Dermis blood vessel endothelial cell (primary cell): ENCODE measurements at places on chromosomes 3 and 15. TPM values are rescaled to one million over a fixed set of nuclear protein-coding genes. Genes with fewer than 3 reads are reported as not detected.

GOLGA6L6 gene
- total RNA-seq: not detected in 2 replicates

ZBTB20 gene
- total RNA-seq: 24.0 and 25.4 TPM in 2 replicates

RYR3 gene
- 0.05 TPM in 1 of 2 replicates, not detected in the other for total RNA-seq

SELENOK gene
- 10.1 and 25.0 TPM in 2 replicates for total RNA-seq

MYEF2 gene
- 8.4 and 16.7 TPM in 2 replicates for total RNA-seq

RARB gene
- total RNA-seq: 1.2 and 1.5 TPM in 2 replicates

TPRG1 gene
- total RNA-seq: not detected in 2 replicates

DNA sequence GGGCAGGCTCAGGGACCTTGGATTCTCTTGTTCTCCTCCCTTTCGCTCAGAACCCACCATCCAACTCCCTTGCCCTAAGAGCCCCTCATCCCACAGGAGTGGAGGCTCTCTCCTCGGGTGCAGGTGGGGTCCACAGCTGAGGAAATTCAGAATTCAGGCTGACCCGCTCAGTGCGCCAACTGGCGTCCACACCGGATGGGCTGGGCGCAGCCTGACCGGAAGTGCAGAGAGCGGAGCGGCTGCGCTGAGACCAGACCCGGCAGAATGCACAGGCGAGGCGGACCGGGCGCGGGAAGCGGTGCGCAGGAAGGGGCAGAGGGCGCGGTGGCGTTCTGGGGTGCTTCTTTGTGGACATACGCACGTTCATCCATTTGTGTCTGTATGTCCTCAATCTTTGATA is 210.4 kb upstream of the NDN start:
- no peak for DNase-seq

DNA sequence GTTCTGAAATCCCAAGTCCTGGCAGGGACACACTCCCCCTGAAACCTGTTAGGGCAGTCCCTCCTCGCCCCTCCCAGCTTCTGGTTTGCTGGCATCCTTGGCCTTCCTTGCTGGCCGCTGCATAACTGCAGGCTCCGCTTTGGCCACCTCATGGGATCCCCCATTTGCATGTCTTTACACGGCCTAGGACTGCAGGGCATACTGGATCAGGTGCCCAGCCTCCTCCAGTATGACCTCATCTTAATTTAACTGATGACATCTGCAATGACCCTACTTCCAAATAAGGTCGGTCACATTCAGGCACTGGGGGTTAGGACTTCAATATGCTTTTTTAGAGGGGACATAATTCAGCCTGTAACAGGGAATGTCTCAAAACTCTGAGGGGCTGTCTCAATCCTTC is 173.3 kb downstream of the RAB11A start:
- DNase-seq: no peak

DNA sequence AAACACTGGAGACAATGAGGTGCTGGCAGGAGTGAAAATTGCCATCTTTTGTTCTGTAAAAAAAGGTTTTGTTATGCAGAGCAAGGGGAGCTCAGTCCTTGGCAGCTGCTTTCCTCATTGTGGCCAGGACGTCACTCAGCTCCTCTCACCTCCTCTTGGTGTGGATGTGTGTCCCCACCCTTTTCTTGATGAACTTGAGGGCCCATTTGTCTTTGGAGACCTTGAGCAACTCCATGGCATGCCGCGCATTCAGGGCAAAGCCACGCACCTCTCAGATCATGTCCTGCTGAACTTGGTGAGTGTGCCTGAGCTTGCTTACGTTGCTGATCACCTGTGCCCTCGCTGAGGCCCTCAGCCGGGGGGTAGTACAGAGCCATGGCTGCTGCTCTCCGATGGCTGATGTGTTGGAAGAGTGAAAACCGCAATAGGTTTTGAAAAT is 24.5 kb upstream of the BDH1 start:
- DNase-seq: no peak

- no peak for DNase-seq
These were observed 25.9 kb upstream of the CDV3 start for GRCh38 chr3:133547432-133548041.

GRCh38 chr3:68089572-68090011 is 435.2 kb upstream of the SUCLG2 start:
- DNase-seq: no peak

DNA sequence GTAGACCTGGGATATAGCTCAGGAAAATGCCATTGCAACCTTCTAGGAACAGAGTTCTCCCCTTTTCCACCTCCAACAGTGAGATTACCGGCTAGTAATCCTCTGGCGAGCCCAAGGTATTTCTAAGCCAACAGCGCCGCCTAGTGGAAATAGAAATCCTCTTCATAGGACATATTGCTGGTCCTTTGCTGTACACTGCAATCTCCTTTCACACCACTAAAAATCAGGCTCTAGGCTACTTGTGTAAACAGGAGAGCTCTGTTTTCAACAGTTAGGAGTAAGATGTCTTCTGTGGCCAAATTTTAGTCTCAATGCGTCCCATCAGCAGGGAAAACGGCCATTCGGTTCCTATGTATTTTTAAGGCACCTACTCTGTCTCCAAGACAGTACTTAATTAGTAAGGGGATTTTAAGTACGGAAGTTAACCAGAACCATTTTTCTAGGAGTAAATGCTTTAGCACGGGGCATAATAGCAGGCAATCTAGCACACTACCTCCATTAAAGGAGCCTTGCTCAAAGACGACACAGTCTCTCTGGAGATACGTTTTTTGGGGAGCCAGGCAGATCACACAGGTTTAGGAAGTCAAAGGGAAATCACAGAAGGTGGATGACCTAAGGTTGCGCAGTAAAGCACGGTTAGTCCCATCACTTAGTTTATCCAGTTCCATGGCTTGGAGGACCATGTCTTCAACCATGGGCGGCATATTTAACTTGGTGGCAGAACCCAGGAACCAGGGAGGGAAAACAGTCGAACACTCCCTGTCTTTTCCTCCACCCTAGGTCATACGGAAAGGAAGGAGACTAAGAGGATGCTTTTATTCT is 43.8 kb downstream of the NCEH1 start:
- DNase-seq: peak; percentile 92

DNA sequence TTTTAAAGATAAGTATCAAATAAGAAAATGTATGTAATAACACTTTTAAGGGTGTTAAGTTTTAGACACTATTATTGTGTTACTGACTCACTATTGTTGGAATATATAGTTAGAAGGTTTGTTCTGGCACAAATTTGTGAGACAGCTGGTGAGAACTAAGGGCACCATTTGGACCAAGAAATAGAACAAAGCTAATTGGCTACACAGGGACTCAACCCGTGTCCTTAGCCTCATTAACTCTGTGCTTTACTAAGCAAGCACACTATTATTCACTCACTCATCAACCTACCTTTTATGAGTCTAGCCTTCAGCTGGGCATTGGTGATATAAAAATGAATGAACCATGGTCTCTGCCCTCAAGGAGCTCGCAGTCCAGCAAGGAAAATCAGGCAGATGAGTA is 4.1 kb upstream of the UNC13C start:
- DNase-seq: no peak

DNA sequence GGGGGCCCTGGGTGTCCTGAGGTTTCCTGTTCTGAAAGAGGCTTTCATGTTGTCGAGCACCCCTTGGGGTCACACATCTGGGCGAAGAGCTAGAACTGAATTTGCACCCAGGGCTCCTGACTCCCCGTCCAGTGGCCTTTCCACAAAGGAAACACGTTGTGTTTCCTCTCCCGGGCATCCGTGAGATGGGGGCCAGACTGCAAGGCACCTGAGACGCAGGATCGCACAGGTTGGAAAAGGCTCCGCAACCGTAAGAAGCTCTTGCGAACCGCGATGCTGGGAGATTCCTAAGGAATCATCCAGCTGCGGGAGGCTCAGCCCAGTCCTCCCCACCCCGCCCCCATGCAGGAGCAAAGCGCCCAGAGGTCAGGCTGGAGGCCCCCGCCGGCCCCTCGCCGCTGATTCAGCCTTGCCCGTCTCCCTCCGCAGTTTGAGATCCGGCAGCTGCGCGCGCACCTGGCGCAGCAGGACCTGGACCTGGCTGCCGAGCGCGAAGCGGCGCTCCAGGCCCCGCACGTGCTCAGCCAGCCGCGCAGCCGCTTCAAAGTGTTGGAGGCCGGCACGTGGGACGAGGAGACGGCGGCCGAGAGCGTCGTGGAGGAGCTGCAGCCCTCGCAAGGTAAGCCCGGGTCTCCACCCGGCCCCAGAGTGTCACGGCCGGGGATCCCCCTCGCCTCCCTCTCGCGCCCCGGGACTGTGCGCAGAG is 119.6 kb downstream of the ETFA start:
- DNase-seq: peak; percentile 23

GRCh38 chr3:107769882-107770281 is 247.1 kb downstream of the BBX start:
- no peak for DNase-seq

- DNase-seq: no peak
These were observed 59.3 kb downstream of the C3orf85 start for GRCh38 chr3:109195815-109196214.

DNA sequence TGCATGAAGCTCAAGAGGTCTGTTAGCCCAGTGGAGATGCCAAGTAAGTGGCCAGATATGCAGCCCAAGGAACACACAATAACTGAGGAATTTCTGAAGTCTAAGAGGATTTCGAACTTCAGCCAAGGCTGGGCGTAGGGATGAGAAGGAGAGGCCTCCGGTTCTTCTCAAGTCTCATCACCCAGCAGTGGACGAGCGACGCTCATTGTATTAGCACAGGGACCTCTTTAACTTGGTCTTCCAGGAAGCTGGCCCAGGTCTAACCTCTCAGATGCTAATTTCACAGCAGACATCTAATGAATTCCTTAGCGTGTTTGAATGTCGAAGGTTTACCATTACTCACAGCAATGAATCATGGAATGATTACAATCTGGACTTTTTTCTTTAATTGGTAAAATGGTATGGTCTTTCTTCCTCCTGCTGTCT is 85.0 kb downstream of the HES1 start:
- no peak for DNase-seq

DNA sequence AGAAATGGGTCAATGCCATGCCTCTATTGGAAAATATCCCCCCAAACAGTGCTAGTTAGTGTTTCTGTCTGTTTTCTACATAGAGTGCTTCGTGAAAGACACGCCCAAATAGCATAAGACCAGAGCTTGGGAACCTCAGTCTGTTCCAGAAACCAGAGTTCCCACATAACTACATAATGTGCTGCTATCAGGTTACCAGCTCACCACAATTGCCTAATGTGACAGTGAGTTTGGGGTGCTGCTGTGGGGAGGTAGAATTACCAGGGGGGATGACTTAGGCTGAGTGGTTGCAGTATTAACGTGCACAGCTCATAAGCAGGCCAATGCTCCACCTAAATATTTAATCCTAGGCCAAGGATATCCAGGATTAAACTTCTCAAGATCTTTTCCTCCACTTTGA is 39.2 kb downstream of the DUT start:
- no peak for DNase-seq

GRCh38 chr3:56042326-56042951 is 425.8 kb downstream of the ERC2 start:
- no peak for DNase-seq

GRCh38 chr3:69435274-69436265 is 49.7 kb upstream of the FRMD4B start:
- DNase-seq: no peak

DNA sequence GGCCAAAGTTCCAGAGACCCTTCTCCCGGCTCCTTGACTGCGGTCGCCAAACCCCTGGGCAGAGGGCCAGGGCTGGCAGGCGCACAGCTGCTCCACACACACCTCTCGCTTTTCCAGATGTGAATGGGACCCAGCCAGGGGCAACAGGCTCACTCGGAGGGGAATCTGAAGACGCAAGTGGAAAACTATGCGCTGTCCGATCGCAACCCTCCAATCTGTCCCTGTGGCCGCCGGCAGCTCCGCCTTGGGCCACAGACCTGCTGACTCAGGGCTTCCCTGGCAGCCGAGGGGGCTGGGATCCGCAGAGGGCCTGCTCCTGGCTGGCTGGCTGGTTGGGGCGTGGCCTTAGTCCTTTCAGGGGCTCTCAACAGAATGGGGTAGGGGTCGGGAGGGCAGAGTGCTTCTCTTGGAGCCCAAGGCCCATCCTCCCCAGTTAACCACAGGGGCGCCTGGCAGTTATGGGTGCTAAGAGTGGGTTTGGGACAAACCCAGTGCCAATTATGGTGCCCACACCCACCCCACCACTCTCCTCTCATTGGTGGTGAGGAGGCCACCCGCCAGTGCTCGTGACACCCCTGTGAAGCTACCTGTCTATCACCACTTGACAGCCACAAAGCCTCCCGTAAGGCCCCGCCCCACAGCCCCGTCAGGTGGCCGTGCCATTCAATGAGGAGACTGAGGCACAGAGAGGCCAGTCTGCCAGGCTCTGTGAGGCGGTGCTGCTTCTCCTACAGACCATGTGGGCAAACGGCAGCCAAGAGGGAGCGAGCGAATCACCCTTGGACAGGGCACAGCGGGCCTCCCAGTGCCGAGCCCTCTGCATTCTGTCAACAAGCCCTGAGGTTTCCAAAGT is 53.8 kb downstream of the IQSEC1 start:
- DNase-seq: no peak

DNA sequence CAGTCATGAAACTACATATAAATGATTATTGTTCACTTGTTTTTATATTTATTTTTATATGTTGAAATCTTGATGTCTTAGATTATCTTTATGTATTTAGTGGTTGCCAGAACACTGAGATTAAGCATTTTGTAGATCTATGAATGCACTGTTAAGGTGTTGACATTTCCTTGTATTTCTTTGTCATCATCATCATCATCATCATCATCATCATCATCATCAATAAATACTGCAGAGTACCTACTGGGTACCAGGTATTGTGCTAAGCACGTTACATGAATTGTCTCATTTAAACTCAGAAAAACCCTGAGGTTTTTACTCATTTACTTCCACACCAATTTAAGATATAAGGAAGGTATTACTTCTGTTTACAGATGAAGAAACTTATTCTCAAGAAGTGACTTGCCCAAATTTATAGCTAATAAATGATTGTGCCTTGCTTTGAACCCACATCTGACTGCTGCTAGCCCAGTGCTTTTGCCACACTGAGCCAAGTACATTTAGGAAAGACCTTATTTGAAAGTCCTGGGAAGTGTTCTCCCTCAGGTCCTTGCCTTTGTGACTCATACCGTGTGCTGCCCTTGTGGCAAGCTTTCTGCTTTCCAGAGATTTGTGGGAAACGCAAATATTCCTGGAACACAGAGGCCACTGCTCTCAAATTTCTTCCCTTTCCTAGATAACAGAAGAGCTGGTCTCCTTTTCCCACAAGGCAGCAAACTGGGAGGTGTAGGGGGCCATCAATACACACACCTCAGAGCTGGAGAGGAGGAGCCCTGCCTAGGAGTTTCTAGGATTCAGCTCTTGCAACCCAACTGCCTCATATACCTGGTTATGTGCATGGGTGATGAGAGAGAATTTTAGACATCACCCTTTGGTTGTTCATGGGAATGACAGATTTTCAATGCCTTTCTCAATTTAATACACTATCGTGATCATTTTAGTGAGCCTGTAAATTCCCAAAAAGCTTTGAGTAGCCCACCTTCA is 115.4 kb upstream of the C15orf61 start:
- DNase-seq: no peak
